GF-D8 (cell line): ENCODE measurements at places on chromosomes 1 and 21.

DNA sequence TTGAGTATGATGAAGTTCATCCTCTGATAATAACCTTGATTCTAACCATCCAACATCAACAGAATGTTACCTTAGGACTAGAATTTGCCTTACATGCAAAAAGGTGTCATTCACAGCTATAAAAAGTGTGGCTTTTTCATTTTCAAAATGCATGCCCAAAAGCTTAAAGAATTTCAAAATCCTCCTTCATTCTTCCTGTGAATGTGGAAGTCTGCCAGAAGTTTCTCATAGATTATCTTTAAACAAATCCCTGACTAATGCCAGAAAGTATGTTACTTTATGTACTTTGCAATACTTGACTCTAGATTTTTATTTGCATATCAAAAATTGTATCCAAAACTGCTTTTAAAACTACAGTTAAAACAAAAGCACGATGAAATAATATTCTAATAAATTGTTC, 270.6 kb upstream of the ZRANB2 start:
- no peak for DNase-seq

DNA sequence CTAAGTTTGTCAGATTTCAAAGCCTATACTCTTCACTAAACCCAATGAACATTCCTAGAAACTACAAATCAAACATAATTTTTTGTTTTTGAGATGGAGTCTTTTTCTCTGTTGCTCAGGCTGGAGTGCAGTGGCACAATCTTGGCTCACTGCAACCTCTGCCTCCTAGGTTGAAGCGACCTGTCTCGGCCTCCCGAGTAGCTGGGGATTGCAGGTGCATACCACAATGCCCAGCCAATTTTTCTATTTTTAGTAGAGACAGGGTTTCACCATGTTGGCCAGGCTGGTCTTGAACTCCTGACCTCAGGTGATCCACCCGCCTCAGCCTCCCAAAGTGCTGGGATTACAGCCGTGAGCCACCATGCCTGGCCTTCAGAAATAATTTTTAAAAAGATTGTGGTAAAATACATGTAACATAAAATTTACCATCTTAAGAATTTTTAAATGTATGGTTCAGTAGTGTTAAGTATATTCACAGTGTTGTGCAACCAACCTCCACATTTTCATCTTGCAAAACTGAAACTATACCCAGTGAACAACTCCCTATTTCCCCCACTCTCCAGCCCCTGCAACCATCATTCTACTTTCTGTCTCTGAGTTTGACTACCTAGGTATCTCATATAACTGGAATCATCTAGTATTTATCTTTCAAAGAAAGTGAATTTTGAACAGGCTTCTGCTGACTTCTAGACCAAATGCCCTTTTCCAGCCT, 2.7 kb upstream of the CFAP141 start:
- no peak for DNase-seq

- DNase-seq: no peak
Observed at GRCh38 chr1:121544500-121544899, 359.7 kb downstream of the SRGAP2C start.

GRCh38 chr1:227357171-227357926, 39.1 kb upstream of the CDC42BPA start:
- DNase-seq: no peak

GRCh38 chr21:40436261-40436660, 410.7 kb downstream of the DSCAM start:
- no peak for DNase-seq

GRCh38 chr1:95229037-95229436, 5.0 kb upstream of the RWDD3 start:
- no peak for DNase-seq

GRCh38 chr1:151401125-151401788, 1.9 kb downstream of the PSMB4 start:
- DNase-seq: no peak

DNA sequence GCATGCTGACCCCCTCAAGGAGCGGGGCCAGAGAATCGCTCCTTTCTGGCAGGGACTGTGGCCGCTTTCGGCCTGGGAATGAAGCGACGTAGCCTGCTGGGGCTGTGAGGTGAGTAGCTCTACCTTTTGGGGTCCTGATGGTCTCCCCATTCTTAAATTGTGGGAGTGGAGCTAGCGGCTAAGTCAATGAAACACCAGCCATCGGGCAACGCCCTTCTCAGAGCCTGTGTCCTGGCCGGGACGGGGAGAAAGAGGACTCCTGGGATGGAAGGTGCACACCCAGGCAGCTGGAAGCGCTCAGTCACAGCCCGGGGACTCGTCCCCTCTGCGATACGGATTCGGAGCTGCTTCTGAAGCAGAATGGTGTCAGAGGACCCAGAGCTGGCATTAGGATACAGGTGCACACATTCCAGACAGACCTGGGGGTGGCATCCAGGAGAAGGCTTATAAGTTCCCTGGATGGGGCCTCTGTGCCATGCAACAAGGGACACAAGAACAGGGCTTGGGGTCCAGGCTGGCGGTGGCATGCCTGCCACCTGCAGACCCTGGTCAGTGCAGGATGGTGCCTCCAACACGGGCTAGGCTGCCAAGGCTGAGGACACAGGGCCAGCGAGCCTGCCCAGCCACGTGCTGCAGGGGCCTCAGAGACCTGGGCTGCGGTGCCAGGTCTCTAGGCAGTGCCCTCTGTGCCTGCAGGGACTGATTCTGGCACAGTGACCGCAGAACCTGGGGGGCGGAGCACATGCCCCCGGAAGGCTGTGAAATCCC, 945 bp upstream of the WNT9A start:
- DNase-seq: no peak

GRCh38 chr1:183871601-183872000, 66.7 kb downstream of the RGL1 start:
- DNase-seq: no peak

- no peak for DNase-seq
Observed at GRCh38 chr1:69595486-69595885, 27.8 kb downstream of the LRRC7 start.
